Psoas muscle (tissue), 8 donors: ENCODE measurements at places on chromosomes 2 and 18. TPM values are rescaled to one million over a fixed set of nuclear protein-coding genes. Genes with fewer than 3 reads are reported as not detected.

Gene POTEJ
- not detected for total RNA-seq

- no peaks in the 10 kb centered on the region for H3K36me3 ChIP-seq
- peaks cover 17% of the 10 kb centered on the region for H3K4me1 ChIP-seq
- H3K27ac ChIP-seq = no peak overlapping the region
- H3K4me3 ChIP-seq = no peak overlapping the region
- no peaks in the 10 kb centered on the region for H3K27me3 ChIP-seq
These were observed 17.6 kb downstream of the ARHGEF33 start for GRCh38 chr2:38907242-38907641.

DNA sequence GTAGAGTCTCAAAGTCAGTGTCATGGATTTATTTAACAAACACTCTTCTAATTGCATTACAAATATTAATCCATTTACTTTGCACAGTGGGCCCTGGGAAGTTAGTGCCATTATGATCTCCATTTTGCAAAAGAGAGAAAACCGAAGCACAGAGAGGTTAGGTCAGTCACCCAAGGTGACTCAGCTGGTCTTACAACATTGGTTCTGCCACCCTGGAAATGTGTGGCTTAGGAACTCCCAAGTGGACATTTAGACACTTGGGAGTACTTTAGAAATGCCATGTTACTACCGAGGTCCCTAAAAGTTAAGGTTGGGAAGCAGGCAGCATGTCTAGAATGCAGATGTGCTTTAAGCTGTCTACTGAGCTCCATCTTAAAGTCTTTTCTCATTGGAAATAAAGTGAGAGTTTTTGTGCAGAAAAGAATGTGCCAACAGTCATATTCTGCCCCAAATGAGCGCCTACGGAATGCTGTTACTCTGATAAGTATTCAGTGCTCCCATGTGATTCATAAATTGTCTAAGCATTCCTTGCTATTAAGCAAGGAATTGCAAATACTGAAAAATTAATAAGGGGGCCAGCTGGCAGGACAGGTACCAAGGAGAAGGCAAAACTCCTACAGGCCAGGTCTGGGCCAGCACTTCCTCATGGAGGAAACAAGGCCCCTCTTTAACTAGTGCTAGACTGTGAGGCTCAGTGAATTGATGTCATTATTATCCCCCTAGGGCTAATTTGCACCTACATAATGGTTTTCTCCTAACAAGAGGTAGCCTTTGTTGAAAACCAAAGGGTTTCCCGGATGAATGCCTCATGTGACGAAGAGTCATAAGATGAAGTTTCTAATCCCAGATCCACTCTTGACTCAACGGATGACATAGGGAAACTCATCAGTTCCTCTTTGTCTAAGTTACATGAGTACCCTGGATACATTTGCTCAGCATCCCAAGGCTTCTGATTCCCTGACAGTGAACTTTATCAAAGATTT lies 16.3 kb downstream of the NRP2 start:
- peak overlapping the region; percentile 12 for H3K27ac ChIP-seq
- no peaks in the 10 kb centered on the region for H3K4me1 ChIP-seq
- no peaks in the 10 kb centered on the region for H3K27me3 ChIP-seq
- no peak for DNase-seq

Gene ERMN
- not detected for total RNA-seq

Gene KCNS3
- 7.1 TPM for total RNA-seq

GRCh38 chr2:18804536-18804935 lies 215.2 kb upstream of the NT5C1B start:
- no peak for DNase-seq
- no peak overlapping the region for H3K4me3 ChIP-seq
- no peaks in the 10 kb centered on the region for H3K27me3 ChIP-seq
- H3K27ac ChIP-seq = no peak overlapping the region
- no peaks in the 10 kb centered on the region for H3K4me1 ChIP-seq

Gene HOXD4
- 4.1 TPM for total RNA-seq

GRCh38 chr2:26172189-26172870 lies 558 bp upstream of the GAREM2 start:
- H3K36me3 ChIP-seq = no peaks in the 10 kb centered on the region
- no peaks in the 10 kb centered on the region for H3K27me3 ChIP-seq
- DNase-seq = no peak
- no peaks in the 10 kb centered on the region for H3K4me1 ChIP-seq
- no peak overlapping the region for H3K27ac ChIP-seq

- DNase-seq = no peak
- H3K27me3 ChIP-seq = no peaks in the 10 kb centered on the region
These were observed 41.6 kb downstream of the MEMO1 start for GRCh38 chr2:31969178-31969577.

- H3K4me1 ChIP-seq = peaks cover 27% of the 10 kb centered on the region
- H3K27me3 ChIP-seq = no peaks in the 10 kb centered on the region
- DNase-seq = no peak
- H3K4me3 ChIP-seq = no peak overlapping the region
- peak overlapping the region; percentile 61 for H3K27ac ChIP-seq
- H3K36me3 ChIP-seq = no peaks in the 10 kb centered on the region
These were observed 24.2 kb upstream of the RHOB start for GRCh38 chr2:20422402-20423271.

Gene EFR3B
- total RNA-seq = 12.7 TPM

GRCh38 chr2:70132244-70133126 lies 45.2 kb downstream of the PCBP1 start:
- H3K4me1 ChIP-seq = peaks cover 52% of the 10 kb centered on the region
- H3K4me3 ChIP-seq = peak overlapping the region; percentile 58
- no peaks in the 10 kb centered on the region for H3K27me3 ChIP-seq
- H3K36me3 ChIP-seq = no peaks in the 10 kb centered on the region
- peak overlapping the region; percentile 91 for H3K27ac ChIP-seq

- H3K36me3 ChIP-seq = no peaks in the 10 kb centered on the region
- H3K4me1 ChIP-seq = no peaks in the 10 kb centered on the region
- H3K4me3 ChIP-seq = no peak overlapping the region
- no peak for DNase-seq
- H3K27ac ChIP-seq = no peak overlapping the region
These were observed 206.8 kb downstream of the CLIP4 start for GRCh38 chr2:29322011-29322410.

Gene IL1RL1
- 0.43 TPM for total RNA-seq

Gene ASB18
- total RNA-seq = 0.54 TPM

GRCh38 chr18:7637269-7637668 lies 70.2 kb downstream of the PTPRM start:
- H3K27me3 ChIP-seq = no peaks in the 10 kb centered on the region
- no peak for DNase-seq
- H3K4me1 ChIP-seq = peaks cover 44% of the 10 kb centered on the region
- no peak overlapping the region for H3K4me3 ChIP-seq

Gene ARHGAP25
- 2.6 TPM for total RNA-seq

Gene FBLN7
- total RNA-seq = 0.94 TPM

DNA sequence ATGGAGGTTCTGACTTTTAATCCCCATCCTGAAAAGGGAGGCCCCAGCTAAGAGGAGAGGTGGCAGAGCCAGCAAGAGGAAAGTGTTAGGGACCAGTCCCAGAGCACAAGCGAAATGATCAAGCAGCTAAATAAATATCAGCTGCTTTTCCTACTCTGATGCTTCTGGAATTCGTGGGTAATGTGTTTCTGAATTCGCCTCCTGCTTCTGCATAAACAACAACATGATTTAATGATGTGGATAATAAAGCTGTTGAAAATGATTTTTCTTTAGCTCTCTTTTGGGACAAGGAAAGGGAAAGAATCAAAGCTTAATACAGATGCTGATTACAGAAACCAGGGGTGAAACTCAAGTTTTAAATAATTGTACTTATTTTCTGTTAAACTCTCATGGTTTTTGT lies 329.7 kb downstream of the PDE11A start:
- H3K27ac ChIP-seq = no peak overlapping the region
- no peaks in the 10 kb centered on the region for H3K27me3 ChIP-seq
- no peaks in the 10 kb centered on the region for H3K36me3 ChIP-seq
- H3K4me3 ChIP-seq = no peak overlapping the region

GRCh38 chr18:79507076-79507545 lies 111.4 kb downstream of the NFATC1 start:
- H3K4me3 ChIP-seq = peak overlapping the region; percentile 73
- peaks cover 27% of the 10 kb centered on the region for H3K4me1 ChIP-seq
- DNase-seq = peak; percentile 81

Gene OSBPL6
- 36.2 TPM for total RNA-seq

DNA sequence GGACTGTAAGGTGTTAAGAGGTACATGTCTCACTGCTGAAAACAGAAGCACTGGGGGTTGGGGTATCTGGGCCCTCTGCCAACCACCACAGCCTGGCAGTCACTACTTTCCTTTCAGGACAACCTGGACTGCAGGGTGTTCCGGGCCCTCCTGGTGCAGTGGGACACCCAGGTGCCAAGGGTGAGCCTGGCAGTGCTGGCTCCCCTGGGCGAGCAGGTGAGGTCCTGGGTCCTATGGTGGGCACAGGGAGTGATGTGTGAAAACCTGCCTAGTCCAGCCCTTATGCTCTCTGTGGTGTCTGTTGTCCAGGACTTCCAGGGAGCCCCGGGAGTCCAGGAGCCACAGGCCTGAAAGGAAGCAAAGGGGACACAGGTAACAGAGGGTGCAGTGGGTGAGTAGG lies 40.0 kb downstream of the MARCO start:
- H3K4me1 ChIP-seq = no peaks in the 10 kb centered on the region
- no peaks in the 10 kb centered on the region for H3K36me3 ChIP-seq
- H3K27ac ChIP-seq = no peak overlapping the region
- H3K4me3 ChIP-seq = no peak overlapping the region
- DNase-seq = no peak

DNA sequence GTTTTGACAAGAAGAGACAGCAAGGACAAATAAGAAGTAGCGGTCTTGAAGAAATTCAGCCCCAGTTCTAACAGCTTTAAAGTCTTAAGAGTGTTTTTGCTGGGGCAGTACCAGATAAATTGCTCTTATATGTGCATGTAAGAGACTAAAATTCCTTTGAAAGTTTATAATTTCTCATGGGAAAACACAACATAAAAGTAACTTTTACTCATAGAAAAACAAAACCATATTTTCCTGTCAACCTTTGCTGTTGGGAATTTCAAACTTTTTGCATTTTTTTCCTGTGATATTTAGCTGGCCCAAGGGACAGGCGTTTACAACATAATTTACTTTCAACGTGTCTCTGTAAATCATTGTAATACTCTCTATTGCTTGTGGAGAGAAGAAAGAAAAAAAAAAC lies 767.8 kb upstream of the ZEB2 start:
- H3K27ac ChIP-seq = no peak overlapping the region
- no peaks in the 10 kb centered on the region for H3K4me1 ChIP-seq
- no peaks in the 10 kb centered on the region for H3K36me3 ChIP-seq
- H3K27me3 ChIP-seq = no peaks in the 10 kb centered on the region
- no peak overlapping the region for H3K4me3 ChIP-seq

GRCh38 chr18:62880034-62880433 lies 164.7 kb downstream of the PHLPP1 start:
- no peaks in the 10 kb centered on the region for H3K27me3 ChIP-seq
- peaks cover 9% of the 10 kb centered on the region for H3K4me1 ChIP-seq
- H3K36me3 ChIP-seq = no peaks in the 10 kb centered on the region
- H3K27ac ChIP-seq = no peak overlapping the region

Gene LIMS3
- total RNA-seq = 24.4 TPM

DNA sequence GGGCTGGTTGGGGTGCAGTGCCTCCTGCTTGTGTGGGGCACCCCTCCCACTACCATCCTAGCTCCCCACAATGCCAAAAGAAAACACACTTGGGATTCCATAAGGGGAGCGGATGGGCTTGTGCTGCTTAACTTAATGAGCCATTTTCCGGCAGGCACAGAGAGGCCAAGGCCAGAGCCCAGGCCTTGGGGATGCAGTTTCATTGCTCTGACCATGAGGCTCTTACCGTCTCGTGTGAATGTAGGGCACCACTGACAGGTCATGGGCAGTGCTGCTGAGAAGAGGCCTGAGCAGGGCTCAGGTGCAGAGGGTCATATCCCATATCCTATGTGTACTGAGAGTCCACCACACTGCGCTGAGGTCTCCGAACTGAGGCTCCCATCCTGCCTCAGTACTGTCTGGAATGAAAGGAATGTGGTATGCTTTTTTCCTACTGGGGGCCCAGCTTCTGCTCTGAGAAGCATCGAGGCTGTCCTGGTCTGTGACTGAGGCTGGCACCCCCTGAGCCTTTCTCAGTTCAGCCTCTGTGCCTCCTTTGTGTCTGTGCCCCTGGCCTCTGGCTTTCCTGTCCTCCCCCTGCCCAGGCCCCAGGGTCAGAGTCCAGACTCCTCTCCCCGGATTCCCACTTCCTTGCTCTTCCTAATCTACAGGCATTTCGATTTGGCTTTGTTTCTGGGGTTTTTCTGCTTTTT lies 45.2 kb upstream of the MAPRE3 start:
- no peaks in the 10 kb centered on the region for H3K36me3 ChIP-seq
- no peak overlapping the region for H3K27ac ChIP-seq
- H3K27me3 ChIP-seq = peaks cover 4% of the 10 kb centered on the region
- DNase-seq = no peak
- no peaks in the 10 kb centered on the region for H3K4me1 ChIP-seq

DNA sequence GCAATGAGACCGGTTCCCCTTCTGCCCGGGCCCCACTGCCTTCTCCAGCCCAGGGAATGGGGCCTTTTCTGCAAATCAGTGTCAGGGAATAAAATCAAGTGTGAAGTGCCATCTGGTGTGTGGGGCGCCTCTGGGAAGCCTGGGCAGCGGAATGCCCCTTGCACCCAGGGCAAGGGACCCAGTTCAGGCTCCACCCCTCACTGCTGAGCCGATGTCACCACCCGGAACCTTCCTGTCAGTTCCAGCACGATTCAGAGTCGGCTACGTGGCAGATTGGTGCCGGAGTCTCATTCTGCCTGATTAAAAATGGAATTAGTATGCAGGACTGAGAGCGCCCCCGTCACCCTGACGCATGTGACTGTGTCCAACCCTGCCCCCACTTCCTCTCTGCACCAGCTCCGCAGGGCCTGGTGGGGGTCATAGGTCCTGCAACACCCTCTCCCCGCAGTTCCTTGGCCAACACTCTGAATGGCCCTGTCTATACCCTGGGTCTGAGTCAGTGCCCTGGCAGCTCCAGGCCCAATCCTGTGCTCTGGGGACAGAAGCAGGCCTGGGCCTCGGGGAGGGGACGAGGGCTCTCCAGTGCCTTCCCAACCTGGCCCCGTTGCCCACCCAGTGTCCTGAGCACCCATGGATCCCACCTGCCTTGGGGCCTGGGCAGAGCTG lies 8.2 kb upstream of the ALPI start:
- no peak overlapping the region for H3K27ac ChIP-seq
- H3K27me3 ChIP-seq = no peaks in the 10 kb centered on the region
- H3K4me1 ChIP-seq = peaks cover 7% of the 10 kb centered on the region
- no peaks in the 10 kb centered on the region for H3K36me3 ChIP-seq
- no peak overlapping the region for H3K4me3 ChIP-seq
- DNase-seq = no peak

- no peak for DNase-seq
- H3K27ac ChIP-seq = no peak overlapping the region
- no peak overlapping the region for H3K4me3 ChIP-seq
These were observed 14.7 kb upstream of the NEU4 start for GRCh38 chr2:241794250-241794823.
